Cardiac muscle cell (in vitro differentiated cells and primary cell): ENCODE measurements at places on chromosomes 13 and 19. TPM values are rescaled to one million over a fixed set of nuclear protein-coding genes. Genes with fewer than 3 reads are reported as not detected.

The ZNF333 gene
- 12.5 and 29.9 TPM in 2 replicates for total RNA-seq

The SHISA2 gene
- 26.1 and 33.4 TPM in 2 replicates for total RNA-seq

DNA sequence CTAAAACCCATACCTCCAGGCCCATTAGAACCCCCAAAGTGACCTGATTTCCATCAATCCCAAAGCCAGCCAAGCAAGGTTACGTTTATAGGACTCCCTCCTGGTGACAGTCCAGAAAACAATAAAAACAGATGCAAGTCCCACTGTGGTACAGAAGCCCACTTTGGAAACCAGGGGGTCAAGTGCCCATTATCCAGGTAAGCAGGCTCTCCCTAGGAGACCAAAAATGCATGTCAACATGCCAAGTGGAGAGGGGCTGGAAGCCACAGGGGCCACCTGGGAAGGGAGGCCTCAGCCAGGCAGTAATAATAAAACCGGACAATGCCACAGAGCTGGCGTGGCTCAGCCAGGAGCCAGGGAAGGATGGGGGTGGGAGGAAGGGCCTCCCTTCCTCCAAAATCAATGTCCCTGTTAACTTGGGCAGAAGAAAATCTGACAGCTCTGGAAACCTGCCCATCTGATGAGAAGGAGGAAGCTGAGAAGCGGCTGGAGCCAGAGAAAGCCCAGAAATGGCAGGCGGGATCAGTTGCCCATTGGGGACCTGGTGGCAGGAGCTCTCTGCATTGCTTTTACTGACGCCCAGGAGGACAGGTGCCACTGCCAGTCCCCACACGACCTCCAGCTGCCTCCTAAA is 160.4 kb downstream of the ZIC5 start:
- no peak for DNase-seq

- DNase-seq, result no peak
These were observed at the start of gene ACP7 for GRCh38 chr19:39083983-39084731. TSS of gene ACP7 (plus strand) at chr19:39084368. CDS start at chr19:39085270, 902 bp downstream.

GRCh38 chr19:29003641-29004409 is 209.1 kb downstream of the UQCRFS1 start:
- DNase-seq, result no peak

GRCh38 chr13:100112186-100112838 is 23.4 kb downstream of the PCCA start:
- no peak for DNase-seq

DNA sequence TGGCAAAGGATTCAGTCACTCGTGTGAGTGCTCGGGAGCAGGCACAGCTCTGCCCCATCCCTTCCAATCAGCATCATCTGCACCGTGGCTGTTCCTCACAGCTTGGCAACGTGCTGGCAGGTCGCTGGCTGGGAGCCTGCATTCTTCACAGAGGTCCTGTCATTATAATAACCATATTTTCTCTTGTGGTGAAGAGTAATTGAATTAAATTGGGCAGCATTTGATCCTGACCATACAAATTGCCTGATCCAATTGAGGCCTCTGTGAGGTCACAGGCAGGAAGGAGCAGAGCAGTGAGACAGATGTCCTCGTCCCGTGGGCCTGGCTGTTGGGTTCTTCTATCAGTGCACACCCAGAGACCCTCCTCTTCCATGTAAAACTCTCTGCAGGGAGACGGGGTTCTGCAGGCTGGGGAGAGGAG is 407.8 kb downstream of the COG6 start:
- peak; percentile 24 for DNase-seq

DNA sequence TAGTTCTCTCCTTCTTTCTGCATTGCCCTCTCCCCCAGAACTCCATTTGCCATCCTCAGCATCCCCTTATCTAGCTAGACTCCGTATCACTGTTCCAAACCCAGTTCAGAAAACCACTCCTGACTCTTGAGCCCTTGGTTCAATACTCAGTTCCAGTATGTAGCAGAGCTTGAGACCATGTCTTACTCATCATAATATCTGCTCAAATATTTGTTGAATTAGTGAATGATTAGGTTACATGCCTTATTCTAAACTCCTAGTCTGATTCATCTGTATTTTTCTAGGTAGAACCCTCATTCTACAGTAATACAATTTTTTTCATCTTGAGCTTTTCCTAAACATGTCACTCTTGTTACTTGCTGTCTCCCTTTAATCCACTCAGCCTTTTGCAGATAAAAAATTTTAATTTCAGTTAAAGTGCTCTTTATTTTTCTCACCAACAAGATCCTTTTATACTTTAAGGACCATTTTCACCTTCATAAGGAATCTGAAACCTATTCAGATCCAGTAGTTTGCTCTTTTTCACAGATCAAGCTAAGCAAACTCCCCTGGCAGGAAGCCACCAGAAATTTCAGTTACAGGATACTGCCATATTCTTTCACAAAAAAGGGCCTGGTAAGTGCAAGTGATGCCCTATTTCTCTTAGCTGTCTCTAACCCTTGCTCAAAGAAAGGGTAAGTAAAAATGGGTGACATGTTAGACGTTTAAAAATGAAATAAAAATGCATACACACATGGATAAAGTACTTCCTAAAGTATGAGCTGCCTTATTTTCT is 23.1 kb upstream of the INTS6 start:
- DNase-seq, result no peak

DNA sequence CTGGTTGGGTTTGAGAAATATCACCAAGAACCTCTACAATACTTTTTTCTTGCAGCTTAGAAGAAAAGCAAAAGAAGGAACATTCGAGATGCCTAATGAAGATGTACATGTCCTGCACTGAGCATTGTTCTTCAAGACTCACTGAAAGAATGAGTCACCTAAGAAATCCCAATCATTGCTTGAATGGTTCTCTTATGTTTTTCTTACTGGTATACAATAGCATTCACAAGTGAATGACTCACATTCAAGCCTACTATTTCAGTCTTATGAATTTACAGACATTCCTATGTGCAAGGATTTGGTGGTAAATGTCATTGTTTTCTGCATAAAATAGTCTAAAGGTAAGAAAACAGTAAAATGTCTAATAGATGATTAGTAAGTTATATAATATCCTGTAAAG is 594.6 kb downstream of the PCDH9 start:
- DNase-seq, result peak; percentile 79

- peak; percentile 45 for DNase-seq
These were observed 89.7 kb downstream of the DCT start for GRCh38 chr13:94389604-94390351.

- DNase-seq, result no peak
These were observed 15.0 kb upstream of the TMPRSS9 start for GRCh38 chr19:2345076-2345475.
